NCI-H524 treated with DMSO at 0.1 percent for 48 hours (cell line): ENCODE measurements at places on chromosomes 16 and 17.

- DNase-seq: no peak
These were observed 119.6 kb upstream of the PMFBP1 start for GRCh38 chr16:72291531-72291981.

GRCh38 chr16:9703731-9704130 lies 478.5 kb downstream of the GRIN2A start:
- no peak for DNase-seq

- no peak for DNase-seq
These were observed 1.2 kb downstream of the TMEM106A start for GRCh38 chr17:43212641-43213490.

DNA sequence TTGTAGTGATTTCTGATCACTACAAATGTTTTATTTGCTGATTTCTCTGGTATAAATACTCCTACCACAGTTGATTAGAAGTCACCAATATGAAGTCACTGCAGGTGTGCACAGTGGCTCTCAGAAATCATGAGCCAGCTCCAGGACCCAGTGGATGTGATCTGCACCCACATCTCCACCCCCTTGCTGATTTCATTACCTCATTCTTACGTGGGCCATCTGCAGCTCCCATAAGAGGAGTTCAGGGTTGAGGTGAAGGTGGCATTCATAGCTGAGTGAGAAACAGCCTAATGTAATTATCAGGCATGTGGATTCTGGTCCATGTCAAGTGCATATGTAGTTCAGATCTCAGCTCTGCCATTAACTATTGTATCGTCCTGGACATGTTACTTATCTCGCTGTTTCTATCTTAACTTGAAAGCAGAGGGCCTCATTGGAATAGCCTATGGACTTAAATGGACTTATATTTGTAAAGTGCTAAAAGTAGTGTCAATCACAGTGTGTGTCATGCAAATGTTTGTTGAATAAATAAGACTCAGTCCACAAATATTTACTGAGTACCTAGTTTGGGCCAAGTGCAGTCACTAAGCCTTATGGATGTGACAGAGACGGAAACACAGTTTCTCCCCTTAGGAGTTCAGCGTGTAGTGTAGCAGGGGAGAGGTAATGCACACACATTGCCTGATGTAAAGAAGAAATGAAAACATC lies 40.7 kb upstream of the ZKSCAN2 start:
- no peak for DNase-seq

- DNase-seq: no peak
These were observed 20.8 kb downstream of the UNC13D start for GRCh38 chr17:75823257-75824041.

DNA sequence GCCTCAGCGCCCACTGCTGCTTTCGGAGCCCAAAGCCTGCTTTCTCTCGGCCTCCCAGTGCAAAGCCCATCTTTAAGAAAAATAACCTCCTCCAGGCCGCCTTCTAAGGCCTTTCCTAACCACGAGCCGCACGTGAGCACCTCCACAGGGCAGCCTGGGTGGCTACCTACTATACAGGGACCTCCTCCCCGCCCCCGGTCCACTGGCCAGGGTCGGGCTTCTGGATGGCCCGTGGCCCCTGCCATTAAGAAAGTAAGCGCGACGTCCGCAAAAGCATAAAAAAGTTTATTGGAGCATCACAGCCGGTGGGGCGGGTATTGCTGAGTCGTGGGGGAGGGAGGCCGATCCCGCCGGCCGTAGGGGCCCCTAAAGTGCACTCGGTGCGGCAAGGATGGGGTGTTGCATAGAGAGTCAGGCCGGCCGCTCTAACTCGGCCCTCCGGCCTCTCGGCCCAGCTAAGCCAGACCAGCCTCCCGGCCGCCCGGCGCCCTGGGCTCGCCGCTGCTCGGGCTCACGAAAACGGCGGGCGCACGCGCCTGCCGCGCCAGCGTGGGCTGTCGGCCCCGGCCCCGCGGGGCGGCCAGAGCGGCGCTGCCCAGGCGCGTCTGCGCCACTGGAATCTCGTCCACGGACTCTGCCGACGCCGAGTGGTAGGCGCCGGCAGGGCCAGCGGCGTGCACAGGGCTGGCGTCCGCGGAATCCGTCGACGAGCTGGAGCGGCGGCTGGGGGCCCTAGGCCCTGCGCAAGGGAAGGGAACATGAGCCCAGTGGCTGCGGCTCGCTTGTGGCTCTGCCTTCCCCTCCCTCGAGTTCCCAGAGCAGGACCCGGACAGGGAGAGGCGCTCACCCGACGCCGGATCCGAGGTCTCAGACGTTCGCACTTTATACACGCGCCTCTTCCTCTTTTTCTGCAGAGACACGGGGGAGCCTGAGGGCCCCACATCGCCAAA lies 1.1 kb upstream of the TPPP3 start:
- DNase-seq: no peak

GRCh38 chr16:84862804-84863480 lies 43.2 kb downstream of the CRISPLD2 start:
- DNase-seq: no peak

DNA sequence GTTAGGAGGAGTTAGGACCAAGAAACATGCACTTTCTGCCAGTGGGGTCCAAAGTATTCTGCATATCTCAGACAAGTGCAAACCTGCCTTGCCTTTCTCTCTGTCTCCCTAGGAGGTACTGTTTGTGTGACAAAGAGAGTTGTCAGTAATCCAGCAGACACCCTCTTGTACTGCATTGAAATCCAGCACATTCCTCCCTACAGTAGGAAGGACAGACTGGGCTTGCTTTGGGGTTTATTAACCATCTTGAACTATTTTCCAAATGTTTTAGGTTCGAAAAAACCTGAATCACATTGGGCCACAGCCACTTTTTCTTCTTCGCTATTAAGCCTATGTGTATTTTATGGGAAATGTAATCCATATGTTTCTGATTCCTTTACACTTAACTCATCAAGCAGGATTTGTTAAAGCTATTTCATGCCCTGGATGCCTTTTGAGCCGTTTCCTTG lies 204.2 kb upstream of the KCNJ16 start:
- no peak for DNase-seq

DNA sequence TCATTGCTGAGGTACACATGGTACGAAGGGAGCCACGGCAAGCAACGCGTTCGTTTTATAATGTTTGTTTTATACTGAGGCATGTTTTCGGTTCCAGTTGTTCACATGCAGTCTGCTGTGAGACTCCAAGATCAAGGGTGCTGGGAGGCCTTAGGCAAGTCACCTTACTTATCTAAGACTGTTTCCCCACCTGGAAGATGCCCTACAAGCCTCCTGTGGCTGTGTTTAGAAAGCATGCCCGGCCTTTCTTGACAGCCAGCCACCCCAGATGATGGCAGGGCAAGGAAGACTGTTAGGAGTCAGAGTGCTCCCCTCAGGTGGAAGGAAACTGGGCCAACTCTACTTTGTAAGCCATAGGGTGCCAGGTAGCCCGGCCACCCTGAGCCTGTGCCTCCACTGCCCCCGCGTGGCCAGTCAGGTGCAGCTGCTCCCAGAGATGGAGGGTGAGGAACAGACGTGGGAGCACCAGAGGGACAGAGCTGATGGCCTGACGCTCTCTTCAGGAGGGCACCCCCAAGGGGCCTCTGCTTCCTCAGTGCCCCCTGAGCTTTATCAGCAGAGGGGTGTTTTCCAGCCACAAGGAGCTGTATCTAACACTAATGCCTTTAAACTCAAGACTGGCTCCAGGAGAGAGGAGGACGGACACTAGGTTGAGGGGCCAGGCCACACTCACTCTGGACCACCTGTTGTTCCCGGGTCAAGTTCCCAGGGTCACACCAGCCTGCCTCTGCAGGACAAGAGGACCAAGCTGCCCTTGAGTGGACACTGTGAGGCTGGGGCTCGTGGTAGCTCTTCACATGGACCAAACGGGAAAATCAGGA lies 5.4 kb downstream of the NAT9 start:
- DNase-seq: peak; percentile 12

- no peak for DNase-seq
These were observed 6.1 kb downstream of the ABCC3 start for GRCh38 chr17:50640686-50641351.

DNA sequence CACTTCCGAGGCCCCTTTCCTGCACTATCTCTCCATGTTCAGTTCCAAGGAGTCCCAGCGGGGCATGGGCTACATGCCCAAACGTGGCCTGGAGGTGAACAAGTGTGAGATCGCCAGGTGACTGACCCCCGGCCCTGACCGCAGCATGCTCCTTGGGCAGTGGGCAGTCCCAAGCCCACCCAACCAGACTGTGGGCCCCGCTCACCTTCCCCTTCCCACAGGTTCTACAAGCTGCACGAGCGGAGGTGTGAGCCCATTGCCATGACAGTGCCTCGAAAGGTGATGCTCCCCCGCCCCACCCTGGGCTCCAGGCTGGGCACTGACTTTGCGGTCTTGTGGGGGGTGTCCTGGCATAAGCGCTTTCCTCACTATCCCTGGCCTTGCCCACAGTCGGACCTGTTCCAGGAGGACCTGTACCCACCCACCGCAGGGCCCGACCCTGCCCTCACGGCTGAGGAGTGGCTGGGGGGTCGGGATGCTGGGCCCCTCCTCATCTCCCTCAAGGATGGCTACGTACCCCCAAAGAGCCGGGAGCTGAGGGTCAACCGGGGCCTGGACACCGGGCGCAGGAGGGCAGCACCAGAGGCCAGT lies 4.7 kb downstream of the CORO1A start:
- DNase-seq: no peak

- no peak for DNase-seq
These were observed 38.9 kb downstream of the PLCG2 start for GRCh38 chr16:81817789-81818567.
